ENCODE measurements at places on chromosomes 13 and 19.

GRCh38 chr19:35346193-35347052 lies 1.3 kb upstream of the FFAR1 start:
- no peak for DNase-seq

- DNase-seq = no peak
Measured at GRCh38 chr19:33482476-33482875, 39.1 kb downstream of the PEPD start.

DNA sequence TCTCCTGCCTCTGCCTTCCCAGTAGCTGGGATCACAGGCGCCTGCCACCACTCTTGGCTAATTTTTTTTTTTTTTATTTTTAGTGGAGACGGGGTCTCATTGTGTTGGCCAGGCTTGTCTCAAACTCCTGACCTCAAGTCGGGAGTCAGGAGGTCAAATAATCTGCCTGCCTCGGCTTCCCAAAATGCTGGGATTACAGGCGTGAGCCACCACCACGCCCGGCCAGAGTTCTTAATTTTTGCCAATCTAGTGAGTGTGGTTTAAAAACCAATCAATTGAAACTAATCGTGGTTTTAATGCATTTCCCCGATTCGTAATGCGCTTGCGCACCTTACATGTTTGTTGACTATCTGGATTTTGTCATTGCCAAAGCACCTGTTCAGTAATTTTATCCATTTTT lies 37.0 kb downstream of the SKA3 start:
- no peak for DNase-seq

DNA sequence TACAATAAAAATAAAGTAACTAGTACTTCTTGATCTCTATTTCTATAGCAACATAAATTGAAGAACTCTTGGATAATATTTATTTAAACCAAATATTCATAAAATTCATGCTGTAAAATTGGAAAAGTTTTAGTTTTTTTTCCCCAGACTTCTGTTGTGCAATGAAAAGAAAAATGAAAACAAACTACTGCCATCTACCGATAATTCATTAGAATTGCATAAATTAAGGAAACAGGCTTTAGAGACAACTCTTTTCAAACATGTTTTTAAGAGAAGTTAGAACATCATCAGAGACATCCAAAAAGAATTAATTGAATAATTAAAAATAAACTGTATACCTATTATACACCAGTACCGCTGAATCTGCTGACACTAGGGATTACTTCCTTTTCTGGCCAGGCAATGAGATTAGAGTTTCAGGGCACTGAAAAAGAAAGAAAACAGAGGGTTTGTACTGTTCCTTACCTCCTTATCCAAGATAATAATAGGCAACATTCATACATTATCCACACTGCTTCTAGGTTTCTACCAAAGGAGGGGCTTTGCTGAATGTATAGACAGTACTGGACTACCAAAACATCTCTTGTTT lies 4.9 kb downstream of the CCDC122 start:
- DNase-seq = no peak

- no peak for DNase-seq
Measured at GRCh38 chr19:17767559-17767958, 16.3 kb downstream of the FCHO1 start.

GRCh38 chr19:11064831-11065303 lies 24.4 kb upstream of the LDLR start:
- DNase-seq = no peak

GRCh38 chr13:47837104-47837880 lies 163.8 kb downstream of the SUCLA2 start:
- DNase-seq = no peak

- DNase-seq = no peak
Measured at GRCh38 chr19:3538965-3539755, at the start of gene TEKTIP1. Gene TEKTIP1 (plus strand): TSS chr19:3539174. CDS start chr19:3539178, 4 bp downstream.

- no peak for DNase-seq
Measured at GRCh38 chr13:111403266-111403665, 82.8 kb downstream of the TEX29 start.

DNA sequence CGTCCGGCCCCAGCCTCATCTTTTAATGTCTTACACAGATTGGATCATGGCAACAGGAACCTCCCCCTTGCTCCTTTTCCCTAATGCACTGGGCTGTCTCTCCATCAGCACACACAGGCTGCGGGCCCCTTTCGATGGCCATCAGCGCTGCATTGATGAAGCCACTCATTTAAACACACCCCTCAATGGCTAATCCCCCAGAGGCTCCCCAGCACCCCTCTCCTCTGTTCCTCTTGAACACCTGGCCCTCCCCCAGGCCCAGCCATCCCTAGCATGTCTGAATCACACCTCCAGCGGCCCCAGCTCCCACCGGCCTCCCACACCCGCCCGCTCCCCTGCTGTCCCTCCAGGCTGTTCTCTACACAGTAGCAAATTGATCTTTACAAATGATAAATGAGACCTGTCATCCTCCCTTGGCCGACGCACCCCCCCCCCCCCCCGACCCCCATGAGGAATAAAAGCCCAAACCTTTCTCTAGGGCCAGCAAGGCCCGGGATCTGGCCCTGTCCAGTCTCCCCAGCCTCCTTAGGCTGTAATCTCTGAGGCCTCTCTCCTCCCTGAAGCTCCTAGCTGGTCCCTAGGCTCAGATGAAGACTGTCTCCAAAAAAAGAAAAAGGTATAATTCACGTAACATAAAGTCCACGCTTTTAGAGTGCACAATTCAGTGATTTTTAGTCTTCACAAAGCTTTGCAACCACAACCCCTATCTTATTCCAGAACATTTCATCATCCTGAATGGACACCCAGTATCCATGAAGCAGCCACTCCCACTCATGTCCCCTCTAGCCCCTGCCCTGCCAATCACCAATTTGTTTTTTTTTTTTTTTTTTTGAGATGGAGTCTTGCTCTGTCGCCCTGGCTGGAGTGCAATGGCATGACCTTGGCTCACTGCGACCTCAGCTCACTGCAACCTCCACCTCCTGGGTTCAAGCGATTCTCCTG lies 7.4 kb downstream of the RPL28 start:
- no peak for DNase-seq

DNA sequence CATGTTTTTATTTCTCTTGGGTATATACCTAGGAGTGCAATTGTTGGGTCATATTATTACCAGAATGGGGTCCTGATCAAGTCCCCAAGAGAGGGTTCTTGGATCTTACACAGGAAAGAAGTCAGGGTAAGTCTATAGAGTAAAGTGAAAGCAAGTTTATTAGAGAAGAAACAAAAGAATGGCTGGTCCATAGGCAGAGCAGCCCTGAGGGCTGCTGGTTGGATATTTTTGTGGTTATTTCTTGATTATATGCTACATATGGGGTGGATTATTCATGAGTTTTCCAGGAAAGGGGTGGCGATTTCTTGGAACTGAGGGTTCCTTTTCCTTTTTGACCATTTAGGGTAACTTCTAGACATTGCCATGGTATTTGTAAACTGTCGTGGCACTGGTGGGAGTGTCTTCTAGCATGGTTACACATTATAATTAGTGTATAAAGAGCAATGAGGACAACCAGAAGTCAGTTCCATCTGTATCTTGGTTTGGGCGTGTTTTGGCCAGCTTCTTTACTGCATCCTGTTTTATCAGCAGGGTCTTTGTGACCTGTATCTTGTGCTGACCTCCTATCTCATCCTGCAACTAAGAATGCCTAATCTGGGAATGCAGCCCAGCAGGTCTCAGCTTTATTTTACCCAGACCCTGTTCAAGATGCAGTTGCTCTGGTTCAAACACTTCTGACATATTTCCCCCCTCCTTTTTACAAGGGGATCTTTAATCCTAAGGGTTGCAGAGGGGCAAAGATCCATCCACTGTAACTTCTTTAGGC lies 41.1 kb downstream of the CEACAM1 start:
- no peak for DNase-seq

DNA sequence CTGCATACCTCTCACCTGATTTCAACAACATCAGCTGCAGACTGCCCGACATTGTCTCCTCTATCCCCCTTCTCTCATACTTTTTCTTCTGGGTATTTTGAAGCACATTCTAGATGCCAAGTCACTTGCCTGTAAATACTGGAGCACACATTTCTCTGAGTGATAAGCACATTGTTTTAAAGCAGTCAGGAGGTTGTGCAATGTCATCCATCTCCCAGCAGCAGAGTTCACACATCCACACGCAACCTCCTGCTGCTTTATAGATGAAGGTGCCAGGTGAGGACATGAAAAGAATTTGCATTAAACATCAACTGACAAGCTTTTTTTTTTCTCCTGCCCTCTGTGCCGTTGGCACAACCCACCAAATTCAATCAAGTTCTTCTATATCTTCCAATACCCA lies 5.5 kb downstream of the UPK1A start:
- no peak for DNase-seq

DNA sequence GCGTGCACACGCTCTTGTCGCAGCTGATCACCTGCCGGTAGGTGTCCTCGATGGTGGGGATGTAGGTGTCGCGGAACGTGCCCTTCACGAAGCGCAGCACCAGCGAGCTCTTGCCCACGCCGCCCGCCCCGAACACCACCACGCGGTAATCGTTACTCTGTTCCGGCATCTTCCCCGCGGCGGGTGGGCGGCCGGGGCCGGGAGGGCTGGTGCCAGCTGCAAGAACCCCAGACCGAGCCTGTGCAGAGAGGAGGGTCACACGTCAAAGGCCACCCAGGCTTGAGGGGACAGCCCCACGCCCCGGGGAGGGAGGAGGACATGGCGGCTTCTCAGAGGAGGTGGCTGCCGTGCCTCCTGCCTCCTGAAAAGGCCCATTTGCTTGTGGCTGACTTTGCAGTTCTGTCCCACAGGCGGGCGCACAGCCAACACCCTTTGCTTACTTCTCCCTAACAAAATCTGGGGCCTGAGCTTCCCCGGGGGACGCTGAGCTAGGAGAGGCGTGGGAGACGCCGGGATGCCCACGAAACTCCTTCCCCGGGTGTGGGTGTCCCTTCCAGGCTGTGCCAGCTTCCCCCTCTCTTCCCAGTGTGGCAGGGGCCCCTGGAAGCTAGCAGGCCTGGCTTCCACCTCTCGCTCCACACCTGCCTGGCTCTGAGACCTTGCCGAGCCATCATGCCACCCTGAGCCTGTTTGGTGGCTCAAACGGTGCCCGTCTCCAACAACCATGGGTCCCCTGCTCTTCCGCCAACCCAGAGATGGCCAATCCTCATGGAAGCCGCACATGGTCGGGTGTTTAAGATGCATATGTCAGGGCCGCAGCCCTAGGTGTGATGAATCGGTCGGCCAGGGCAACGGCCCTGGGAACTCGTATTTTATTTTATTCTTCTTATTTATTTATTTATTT lies 3.3 kb downstream of the DIRAS1 start:
- no peak for DNase-seq

GRCh38 chr13:107322228-107322627 lies 754.3 kb upstream of the ARGLU1 start:
- DNase-seq = no peak

GRCh38 chr19:3687774-3688706 lies 12.2 kb downstream of the PIP5K1C start:
- DNase-seq = peak; percentile 13

GRCh38 chr13:94291631-94292322 lies 187.7 kb downstream of the DCT start:
- DNase-seq = no peak

DNA sequence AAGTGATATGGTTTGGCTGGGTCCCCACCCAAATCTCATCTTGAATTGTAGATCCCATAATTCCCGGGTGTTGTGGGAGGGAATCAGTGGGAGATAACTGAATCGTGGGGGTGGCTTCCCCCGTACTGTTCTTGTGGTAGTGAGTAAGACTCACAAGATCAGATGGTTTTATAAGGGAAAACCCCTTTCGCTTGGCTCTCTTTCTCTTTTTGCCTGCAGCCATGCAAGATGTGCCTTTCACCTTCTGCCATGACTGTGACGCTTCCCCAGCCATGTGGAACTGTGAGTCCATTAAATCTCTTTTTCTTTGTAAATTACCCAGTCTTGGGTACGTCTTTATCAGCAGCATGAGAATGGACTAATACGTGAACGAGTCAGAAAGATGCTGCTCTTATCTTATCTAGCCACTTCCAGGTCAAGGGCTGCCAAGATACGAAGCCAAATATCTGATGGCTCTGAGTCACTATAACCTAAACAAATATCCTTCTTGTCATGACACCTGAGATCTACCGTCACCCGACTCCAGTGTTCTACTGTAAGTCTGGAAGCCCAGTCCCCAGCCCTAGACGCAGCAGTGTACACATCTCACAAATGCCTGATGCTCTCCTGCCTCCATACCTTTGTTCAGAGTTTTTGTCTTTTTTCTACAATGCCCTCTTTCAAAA lies 45.9 kb downstream of the SLC15A1 start:
- DNase-seq = no peak

DNA sequence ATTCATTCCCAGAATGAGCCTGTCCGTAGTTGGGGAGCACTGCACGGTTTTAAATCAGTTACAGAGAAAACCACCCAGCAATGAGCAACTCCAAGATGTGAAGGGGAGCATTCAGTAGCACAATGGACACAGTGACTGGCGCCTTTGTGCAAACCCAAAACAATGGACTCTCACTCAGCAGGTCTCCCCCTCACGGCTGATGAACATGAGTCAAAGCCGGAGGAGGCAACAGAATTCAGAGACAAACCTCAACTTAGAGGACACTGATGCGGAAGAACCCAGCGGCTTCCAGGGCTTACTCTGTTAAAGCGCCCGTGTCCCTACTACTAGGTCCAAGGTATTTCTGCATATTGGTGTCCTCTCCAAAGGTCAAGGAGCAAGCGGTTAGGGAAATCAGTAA lies 17.7 kb downstream of the PLEKHF1 start:
- no peak for DNase-seq

- DNase-seq = no peak
Measured at GRCh38 chr13:105087945-105088344, 1447.5 kb downstream of the EFNB2 start.

DNA sequence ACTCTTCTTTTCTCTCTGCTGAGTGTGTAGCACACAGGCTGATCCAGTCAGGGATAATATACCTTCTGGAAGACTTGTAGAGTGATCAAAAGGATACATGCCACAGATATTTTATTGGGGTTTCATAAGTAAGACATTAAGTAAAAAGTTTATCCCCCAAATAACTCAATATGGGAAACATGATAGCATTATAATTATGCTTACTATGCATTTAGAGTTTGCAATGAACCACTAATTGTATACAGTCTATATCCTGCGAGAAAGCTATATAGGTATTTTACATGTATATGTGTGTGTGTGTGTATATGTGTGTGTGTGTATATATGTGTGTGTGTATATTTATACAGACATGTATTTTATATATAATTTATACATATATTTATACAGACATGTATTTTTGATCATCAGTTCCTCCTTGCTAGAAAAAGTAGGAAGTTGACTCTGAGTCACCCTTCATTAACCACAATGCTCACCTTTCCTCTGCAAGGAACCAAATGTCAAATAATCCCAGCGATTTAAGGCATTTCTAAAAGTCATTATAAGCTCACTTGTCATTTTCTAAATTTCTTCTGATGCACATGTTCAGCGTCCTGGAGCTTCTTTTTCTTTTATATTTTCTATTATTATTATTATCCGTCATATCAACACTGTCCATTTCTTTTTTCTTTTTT lies 312.5 kb upstream of the OBI1 start:
- DNase-seq = no peak

DNA sequence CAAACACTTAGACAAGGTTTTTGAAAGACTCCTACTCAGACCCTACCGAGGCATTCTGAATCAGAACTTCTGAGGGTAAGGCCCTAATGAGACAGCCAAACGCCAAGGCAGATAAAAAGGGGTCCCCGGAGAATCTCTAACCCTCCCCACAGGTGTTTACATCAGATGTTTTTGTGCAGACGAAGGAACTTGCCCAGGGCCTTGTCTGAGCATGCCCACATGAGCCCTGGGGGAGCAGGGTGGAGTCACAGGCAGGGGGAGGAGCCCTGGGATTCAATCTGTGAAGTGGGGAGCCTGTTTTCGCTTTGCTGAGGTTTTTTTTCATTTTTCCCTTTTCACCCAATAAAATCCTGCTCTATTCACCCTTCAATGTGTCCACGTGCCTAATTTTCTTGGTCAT lies 61.6 kb upstream of the MED4 start:
- DNase-seq = no peak

- DNase-seq = no peak
Measured at GRCh38 chr13:40340368-40341095, 325.9 kb downstream of the FOXO1 start.

All from NCI-H1417 treated with DMSO at 0.1 percent for 48 hours (cell line).